ENCODE measurements at places on chromosomes 3 and 15.

GRCh38 chr15:83784975-83785374, 131.1 kb downstream of the ADAMTSL3 start:
- DNase-seq: no peak

- peak; percentile 50 for DNase-seq
These were observed 8.9 kb downstream of the ECE2 start for GRCh38 chr3:184284696-184285095.

DNA sequence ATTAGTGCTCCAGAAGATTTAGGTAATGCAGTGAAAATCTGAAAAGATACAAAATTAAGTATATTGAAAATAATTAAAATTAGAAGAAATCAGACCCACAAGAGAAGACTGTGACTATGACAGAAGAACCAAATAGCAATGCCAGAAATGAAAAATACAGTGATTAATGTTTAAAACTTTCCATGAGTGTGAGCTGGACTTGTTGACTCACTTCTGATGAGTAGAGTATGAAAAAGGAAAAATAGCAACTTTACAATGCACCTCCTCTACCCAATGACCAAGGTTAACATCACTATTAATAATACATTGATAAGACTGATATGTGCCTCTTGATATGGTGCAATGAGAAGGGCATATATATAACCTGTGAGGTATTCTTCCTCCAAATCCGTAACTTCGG, 39.3 kb upstream of the SLC22A13 start:
- no peak for DNase-seq

DNA sequence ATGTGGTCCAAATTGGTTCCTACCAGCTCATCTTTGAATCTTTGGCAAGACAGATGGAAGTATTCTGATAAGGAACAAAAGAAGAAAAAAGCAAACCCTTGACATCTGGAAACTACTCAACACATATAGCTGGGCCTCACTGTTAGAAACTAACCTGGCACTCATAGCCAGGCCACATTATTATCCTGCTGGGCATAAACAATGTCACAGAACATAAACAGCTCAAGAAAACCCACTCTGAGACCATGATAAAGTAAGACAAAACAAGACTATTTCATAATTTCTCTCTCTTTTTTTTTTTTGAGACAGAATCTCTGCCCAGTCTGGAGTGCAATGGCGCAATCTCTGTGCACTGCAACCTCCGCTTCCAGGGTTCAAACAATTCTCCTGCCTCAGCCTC, 1093.2 kb downstream of the FHIT start:
- no peak for DNase-seq

DNA sequence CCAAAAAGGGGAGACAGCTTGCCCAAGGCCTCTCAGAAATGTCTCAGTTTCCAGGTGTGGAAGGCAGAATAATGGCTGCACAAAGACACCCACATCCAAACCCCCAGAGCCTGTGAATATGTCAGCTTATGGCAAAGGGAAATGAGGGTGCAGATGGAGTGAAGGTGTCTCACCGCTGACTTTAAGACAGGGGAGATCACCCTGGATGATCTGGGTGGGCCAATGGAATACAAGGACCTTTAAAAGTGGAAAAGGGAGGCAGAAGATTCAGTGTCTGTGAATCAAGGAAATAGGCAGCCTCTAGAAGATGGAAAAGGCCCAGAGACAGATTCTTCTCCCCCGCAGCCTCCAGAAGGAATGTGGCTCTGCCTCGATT, 48.8 kb upstream of the ATP2B2 start:
- peak; percentile 8 for DNase-seq

DNA sequence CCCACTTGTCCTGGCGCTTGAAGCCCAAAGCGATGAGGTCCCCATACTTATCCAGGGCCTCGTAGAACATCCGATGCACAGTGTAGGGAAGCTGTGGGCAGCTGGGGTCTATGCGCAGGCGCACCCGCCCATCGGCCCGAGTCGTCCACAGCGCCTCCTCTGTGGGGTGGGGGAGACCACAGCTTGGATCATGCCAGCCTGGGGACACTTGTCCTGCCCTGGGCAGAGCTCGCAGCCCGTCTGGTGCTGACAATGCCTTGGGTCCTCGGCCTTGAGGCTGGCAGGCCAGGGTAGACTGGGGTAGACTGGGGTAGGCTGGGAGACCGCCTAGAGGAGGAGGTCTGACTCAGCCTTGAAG, 39.8 kb downstream of the ACSBG1 start:
- DNase-seq: no peak

- DNase-seq: no peak
These were observed 283.1 kb downstream of the NFKBIZ start for GRCh38 chr3:102132370-102132769.

DNA sequence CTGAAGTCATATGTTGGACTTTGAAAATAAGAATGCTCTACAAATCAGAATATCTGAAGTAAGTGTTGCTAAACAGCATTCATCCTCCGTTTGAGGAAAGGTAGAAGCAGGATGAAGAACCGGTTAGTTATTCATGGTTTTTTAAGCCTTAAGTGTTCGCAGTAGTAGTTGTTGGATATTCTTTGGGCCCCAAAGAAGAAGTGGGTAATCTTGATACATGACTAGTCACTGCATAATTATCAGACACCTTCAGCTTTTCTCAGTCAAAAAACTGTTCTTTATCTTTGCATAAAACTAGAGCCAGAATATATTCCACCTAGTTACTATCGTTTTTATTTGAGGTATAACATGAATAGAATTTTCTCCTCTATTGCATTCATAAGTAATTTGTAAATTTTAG, 13.8 kb downstream of the RAB5A start:
- DNase-seq: no peak

DNA sequence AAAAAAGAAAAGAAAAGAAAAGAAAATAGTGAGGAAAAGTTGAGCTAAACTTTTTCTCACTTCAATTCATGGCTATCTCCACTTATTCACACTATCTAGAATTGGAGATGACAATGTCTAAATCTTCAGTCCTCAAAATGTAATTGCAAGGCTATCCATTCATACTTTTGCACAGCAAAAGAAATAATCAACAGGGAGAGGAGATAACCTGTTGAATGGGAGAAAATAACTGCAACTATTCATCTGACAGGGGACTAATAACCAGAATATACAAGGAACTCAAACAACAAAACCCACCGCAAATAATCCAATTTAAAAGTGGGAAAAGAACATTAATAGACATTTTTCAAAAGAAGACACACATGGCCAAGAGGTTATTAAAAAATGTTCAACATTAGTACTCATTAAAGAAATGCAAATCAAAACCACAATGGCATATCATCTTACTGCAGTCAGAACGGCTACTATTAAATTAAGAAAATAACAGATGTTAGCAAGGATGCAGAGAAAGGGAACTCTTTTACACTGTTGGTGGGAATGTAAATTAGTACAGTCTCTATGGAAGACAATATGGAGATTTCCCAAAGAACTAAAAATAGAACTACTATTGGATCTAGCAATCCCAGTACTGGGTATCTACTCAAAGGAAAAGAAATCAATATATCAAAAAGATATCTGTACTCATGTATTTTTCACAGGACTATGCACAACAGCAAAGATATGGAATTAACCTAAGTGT, 73.5 kb upstream of the PPIB start:
- DNase-seq: no peak

DNA sequence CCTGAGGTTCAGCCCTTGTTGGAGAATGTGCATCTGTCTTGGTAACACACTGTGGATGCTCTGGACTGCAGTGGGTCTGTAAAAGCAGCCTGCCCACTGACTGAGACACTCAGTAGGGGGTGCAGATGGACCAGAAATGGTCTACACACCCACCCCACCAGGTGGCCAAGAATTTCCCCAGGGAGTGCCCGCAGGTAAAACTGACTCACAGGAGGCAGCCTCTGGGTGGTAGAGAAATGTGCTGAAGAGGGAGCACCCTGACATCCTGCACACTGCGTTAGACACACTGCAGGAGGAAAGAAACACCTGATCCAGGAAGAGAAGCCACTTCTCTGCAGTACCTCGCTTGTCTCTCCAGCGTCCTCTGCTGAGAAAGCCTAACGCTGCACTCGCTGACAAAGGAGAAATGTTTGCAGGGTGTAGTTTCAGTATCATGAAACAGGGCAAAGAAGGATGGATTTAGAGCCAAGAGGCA, 109.5 kb upstream of the ABHD17C start:
- no peak for DNase-seq

GRCh38 chr15:67130166-67130565, 64.8 kb downstream of the SMAD3 start:
- DNase-seq: no peak

- DNase-seq: no peak
These were observed 26.9 kb downstream of the GYG1 start for GRCh38 chr3:149018247-149018646.

DNA sequence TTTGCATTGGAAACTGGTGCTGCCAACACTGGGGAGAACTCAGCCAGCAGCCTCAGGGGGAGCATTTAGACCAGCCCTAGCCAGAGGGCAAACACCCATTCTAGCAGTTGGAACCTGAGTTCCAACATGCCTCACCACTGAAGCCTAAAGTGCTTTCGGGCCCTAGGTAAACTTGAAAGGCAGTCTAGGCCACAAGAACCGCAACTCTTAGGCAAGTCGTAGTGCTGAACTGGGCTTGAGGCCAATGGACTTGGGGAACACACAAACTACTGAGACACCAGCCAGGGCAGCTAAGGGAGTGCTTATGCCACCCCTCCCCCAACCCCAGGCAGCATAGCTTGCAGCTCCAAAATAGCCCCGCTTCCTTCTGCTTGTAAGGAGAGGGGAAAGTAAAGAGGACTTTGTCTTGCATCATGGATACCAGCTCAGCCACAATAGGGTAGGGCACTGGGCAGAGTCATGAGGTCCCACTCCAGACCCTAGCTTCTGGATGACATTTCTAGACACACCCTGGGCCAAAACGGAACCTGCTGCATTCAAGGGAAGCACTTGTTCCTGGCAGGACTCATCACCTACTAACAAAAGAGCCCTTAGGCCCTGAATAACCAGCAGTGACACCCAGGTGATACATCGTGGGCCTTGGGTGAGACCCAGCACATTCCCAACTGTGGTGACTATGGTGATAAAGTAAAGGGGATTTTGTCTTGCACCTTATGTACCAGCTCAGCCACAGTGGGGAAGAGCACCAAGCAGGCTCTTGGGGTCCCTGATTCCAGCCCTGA, 37.3 kb upstream of the TEX9 start:
- DNase-seq: no peak

GRCh38 chr3:170701696-170702678, 116.1 kb upstream of the SLC7A14 start:
- no peak for DNase-seq

GRCh38 chr3:59783468-59783988, 733.7 kb upstream of the CFAP20DC start:
- no peak for DNase-seq

GRCh38 chr15:82158811-82159210, 103.7 kb downstream of the EFL1 start:
- no peak for DNase-seq

- no peak for DNase-seq
These were observed 17.9 kb downstream of the GRIP2 start for GRCh38 chr3:14522129-14522691.

DNA sequence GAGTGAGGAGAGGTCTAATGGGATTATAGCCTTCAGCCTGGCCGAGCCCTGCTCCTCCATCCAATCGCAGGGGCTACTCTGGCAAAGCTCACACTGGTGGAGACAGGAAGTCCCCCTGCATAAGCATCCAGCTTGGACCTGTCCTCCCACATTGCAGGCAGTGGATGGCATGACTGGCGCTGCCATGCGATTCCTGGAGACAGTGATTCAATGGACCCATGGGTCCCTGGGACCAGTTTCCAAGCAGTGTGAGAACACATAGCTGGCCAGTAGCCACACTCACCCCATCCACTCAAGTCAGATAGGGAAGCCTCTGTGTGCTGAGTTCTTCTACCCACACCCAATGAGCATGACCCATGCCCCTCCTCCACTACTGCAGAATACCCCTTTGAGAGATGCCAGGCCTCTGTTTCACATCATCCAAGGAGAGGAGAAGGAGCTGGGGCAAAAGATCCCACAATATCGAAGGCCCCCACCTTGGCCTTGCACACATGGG, 18.1 kb upstream of the POC1A start:
- DNase-seq: no peak

DNA sequence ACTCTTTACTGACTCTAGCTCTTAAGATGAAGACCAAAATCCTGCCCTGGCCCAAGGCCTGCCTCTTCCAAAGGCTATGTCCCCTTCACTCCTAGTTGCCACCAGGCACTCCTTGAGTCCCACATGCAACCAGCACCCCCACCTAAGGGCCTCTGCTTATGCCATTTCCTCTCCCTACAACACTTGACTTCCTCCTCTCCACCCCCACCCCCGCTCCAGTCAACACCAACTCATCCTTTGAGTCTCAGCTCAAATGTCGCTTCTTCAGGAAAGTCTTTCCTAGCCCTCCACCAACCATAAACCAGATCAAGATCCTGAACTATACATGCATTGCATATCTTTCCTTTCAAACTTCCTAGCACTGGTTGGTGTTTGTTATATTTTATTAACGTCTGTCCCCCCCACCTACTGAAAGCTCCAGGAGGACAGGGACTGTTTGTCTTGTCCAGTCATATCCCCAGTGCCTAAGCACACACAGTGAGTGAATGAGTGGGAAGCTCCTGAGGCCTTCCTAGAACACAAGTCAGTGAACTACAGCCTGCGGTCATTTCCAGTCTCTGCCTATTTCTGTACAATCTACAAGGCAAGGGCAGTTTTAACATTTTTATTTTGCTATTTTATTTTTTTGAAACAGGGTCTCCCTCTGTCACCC, 7.3 kb downstream of the TBC1D2B start:
- no peak for DNase-seq

GRCh38 chr3:197151580-197151979, 122.0 kb upstream of the MELTF start:
- no peak for DNase-seq

DNA sequence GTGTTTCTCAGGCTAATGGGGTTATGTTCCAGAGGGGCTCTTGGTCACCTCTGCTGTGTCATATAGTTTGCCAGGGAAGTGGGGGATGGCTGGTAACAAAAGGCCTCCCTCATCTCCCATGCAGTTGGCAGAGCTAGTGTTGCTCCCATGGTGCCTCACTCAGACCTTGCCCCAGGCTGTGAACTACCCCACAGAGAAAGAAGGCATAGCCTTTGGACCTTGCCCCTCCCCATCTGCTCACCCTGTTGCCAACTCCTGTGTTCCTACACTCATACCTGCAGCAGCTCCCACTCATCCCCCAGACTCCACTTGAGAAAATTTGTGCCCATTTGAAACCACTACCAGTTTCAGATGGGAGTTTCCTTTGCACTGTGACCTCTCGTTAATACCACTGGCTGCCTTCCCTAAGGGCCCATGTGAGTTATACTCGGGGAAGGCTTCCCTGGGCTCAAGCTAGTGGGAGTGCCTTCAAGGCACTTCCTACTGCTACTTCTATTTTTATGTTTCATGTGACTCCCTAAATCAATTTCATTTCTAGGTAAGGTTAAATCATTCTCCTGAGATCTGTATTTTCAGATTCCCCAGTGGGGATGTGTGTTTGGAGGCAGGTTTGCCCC, 25.3 kb upstream of the COPB2 start:
- no peak for DNase-seq

DNA sequence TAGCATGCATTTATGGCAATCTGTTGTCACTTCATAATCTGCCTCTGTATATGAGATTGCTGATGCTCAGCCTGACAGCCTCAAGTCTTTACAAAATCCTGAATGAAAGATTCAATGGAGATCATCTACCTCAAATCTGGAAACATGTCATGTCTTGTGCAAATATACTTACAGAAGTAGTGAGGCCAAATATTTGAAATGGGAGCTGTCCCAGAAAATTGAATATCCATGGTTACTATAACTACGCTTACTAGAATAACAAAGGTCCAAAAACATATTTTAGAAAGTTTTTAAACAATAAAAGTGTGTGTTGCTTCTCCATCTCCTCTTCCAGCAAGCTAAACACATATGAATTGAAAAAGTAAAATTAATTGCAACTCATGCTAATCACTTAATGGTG, 133.2 kb upstream of the DPH6 start:
- DNase-seq: no peak

GRCh38 chr3:31448035-31448881, 84.5 kb upstream of the STT3B start:
- no peak for DNase-seq

Measured in neural crest cell (in vitro differentiated cells).